ENCODE measurements at places on chromosomes 11 and 22. TPM values are rescaled to one million over a fixed set of nuclear protein-coding genes. Genes with fewer than 3 reads are reported as not detected.

OR2AG1 gene
- total RNA-seq: not detected

USH1C gene
- not detected for total RNA-seq

ARHGAP8 gene
- total RNA-seq: 45.6 TPM

CDC42EP2 gene
- 20.7 TPM for total RNA-seq

CEND1 gene
- not detected for total RNA-seq

MISFA gene
- 4.8 TPM for total RNA-seq
